Activated T-cell treated with anti-CD3 and anti-CD28 coated beads for 48 hours (primary cell): ENCODE measurements at places on chromosomes 3 and 15.

DNA sequence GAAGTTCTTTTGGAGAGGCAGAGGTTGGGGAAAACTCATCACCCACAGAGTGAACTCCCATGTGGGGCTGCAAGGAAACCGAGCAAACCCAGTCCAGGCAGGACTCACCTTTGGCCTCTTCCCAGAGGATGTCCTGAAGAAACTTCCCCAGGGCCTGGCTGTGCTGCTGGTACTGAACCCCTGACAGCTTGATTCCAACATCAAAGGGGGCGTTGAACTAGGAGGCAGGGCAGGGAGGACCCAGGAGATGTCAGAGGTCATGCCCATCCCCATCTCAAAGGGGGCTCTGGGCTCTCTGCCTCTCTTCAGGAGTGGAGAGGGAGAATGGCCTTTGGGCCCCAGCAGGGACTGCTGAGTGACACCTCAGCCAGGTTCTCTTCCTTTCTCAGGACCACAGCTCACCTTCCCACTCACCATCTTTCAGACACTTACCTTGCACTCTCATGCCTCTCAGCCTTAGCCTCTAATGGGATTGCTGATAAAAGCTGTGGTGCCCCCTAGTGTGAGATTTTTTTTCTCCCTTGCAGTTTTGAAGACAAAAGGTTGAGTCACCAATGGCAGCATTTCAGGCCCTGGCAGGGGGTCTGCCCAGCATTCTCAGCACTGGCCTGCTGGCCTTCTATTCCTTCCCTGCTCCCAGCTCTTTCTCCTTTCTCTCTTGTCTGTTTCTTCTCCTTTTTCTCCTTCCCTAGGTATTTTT, 6.0 kb downstream of the GHRL start:
- no peak for DNase-seq

GRCh38 chr3:154844863-154845262, 235.3 kb upstream of the MME start:
- no peak for DNase-seq

GRCh38 chr3:126606001-126606400, 47.3 kb upstream of the C3orf22 start:
- DNase-seq: no peak

DNA sequence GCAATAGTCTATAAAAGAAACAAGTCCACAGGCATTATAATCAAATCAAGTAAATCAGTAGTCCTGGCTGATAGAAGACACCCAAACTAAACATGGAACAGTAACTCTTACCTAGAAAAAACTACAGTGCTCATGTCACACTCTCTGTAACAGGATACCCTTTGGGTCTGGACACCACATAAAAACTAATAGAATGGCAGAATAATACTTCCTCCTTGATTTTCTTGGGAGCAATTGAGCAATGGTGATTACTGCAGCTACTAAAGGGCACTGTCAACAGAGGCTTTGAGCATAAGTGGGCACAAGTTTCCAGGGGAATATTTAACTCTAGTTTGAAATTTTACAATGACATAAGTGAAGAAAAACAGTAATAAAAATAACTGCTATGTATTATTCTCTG, 59.5 kb downstream of the GLB1 start:
- no peak for DNase-seq

- no peak for DNase-seq
Measured at GRCh38 chr15:91258415-91258759, 158.3 kb downstream of the SV2B start.

GRCh38 chr3:138673641-138674530, 65.3 kb downstream of the FAIM start:
- no peak for DNase-seq

- DNase-seq: peak; percentile 33
Measured at GRCh38 chr3:45546716-45547701, 47.5 kb upstream of the LIMD1 start.

DNA sequence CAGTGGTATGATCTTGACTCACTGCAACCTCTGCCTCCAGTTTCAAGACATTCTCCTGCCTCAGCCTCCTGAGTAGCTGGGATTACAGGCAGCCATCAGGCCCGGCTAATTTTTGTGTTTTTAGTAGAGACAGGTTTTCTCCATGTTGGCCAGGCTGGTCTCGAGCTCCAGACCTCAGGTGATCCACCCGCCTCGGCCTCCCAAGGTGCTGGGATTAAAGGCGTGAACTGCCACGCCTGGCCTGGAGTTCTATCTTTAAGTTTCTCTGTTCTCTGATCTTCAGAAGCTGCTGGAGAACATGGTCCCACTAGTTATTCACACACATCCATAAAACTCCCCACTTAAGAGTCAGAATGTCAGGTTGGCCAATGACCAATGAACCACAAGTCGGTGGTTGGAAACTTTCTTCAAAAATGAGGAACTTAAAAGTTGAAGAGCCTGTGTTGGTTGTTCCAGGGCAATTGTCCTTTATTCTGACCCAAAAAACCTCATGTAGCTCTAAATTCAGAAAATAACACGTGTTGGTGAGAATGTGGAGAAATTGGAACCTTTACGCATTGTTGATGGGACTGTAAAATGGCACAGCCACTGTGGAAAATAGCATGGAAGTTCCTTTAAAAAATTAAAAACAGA, 55.9 kb upstream of the PIK3CB start:
- DNase-seq: no peak

DNA sequence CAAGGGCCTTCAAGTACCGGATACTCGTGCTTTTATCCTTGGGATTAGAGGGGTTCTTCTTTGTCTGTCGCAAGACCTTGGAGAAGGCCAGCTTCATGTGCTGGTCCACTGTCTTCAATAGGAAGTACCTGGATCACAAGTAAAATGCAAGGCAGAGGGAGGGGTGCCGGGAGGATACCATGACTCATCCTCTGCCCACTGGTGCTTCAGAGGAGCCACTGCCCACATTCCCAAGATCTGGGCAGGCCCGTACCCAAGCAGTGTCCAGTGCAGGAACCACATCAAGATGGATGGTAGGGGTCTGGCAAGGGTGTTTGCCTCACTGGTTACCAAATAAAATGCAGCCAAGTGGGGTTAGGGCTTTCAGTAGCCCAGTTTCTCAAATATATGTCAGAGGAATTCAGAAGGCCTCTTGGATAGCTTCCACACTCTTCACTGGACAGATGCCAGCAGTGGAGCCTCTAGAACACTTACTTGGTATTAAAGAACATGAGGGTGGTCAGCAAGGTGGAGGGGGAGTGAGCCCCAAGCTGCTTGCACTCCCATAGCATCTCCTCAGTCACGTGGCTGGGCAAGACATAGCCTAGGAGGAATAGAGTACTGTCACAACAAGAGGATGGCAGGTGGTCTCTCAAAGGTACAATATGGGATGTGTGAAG, 3.6 kb upstream of the IMPDH2 start:
- DNase-seq: no peak

GRCh38 chr3:127914584-127914983, 448 bp upstream of the KBTBD12 start:
- DNase-seq: no peak

- no peak for DNase-seq
Measured at GRCh38 chr15:47620960-47621681, 96.2 kb upstream of the SEMA6D start.

GRCh38 chr15:66165856-66166255, 87.7 kb downstream of the MEGF11 start:
- DNase-seq: no peak

GRCh38 chr15:67331676-67332075, 77.1 kb downstream of the IQCH start:
- no peak for DNase-seq

DNA sequence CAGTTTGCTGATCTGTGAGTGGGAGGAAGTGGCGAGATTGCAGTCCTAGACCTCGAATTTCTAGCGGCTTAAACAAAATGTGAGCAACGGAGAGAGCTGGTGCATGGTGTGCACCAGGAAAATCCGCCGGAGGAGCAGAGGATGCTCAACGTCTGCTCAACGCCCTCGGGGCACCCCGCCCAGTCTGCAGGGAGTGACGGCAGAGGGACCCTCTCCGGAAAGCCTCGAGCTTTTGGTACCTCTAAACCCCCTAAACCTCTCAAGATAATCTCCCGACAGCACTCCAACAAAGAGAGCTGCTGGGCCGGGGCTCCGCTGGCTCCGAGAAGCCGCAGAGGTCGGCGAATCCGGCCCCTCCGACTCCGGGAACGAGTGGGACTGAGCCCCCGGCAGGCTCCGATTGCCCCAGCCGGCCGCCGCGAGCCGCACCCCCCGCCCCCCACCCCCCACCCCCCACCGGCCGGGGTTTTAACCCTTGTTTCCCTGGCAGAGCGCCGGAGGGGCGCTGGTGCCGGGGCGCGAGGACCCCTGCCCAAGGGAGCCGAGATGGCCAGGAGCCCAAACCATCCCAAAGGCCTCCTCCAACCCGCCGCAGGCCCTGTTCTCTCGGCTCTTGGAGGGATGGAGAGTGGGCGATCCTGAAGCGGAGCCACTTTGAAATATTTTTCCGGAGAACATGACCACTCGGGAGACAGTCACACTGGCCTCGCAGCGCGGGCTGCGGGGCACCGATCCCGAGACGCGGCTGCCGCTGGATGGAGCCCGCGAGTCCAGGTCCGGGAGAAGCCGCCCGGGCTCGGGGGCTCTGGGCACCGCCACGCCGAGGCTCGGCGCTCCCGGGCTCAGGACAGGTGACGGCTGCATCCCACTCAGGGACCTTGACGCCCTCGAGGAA, 1.5 kb downstream of the MEGF11 start:
- peak; percentile 54 for DNase-seq

DNA sequence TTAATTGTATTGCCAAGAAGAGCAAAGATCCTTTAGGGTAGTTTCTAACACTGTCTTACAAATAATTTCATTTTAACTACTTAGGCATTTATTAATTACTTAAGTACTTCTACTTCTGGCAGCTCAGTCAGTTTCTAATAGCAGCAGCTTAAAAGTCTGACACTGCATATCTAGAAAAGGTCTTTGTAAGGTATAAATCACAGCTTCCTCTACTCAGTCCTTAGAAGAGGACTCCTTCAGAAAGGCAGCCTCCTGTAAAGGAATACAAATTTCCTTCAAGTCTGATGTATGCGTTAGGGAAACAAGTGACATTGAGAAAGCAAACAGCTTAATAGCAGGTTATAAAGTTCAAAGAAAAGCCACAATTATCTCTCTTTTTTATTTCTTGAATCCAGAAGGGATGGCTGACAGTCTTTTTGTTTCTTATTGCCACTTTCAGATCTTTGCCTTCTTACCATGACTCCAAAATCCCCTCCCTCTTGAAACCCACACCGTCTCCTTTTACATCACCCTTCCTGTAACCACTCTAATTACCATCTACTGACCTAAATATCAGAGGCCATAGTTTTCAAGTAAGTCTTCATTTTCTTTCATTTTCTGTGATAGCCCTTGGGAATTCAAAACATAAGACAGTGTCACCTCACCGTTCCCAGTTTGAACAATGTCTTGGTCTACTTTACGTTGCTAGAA, 109.5 kb downstream of the CGGBP1 start:
- DNase-seq: no peak

DNA sequence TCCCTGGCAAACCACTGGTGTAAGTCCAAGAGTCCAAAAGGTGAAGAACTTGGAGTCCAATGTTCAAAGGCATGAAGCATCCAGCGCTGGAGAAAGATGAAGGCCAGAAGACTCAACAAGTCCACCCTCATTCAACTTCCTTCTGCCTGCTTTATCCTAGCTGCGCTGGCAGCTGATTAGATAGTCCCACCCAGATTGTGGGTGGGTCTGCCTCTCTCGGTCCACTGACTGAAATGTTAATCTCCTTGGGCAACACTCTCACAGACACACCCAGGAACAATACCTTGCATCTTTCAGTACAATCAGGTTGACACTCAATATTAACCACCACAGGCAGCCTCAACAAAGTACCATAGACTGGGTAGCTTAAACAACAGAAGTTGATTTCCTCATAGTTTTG, 245.9 kb upstream of the IGF1R start:
- no peak for DNase-seq

- DNase-seq: no peak
Measured at GRCh38 chr15:69885173-69885955, 212.4 kb downstream of the TLE3 start.

GRCh38 chr3:197505796-197506548, 49.8 kb downstream of the BDH1 start:
- DNase-seq: no peak

DNA sequence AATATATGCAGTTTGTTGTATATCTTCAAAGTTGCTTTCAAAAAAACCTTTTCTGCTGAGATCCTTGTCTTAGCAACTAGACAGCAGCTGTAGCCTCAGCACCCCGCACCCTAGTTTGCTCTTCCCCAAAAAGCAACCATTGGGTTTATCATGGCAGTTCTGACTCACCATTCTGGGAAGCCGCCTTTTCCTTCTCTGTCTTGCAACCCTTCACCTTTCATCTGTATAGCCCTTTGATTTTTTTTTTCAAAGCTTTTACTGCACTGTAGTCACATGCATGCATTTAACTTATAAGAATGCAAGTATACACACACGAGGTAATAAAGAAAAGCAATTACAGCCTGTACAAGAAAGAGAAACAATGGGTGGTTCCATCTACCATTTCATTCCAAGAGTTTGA, 65.1 kb upstream of the THBS1 start:
- DNase-seq: no peak

- no peak for DNase-seq
Measured at GRCh38 chr3:29693863-29694262, 413.0 kb downstream of the RBMS3 start.

- no peak for DNase-seq
Measured at GRCh38 chr3:158244274-158244673, 134.4 kb downstream of the RSRC1 start.

DNA sequence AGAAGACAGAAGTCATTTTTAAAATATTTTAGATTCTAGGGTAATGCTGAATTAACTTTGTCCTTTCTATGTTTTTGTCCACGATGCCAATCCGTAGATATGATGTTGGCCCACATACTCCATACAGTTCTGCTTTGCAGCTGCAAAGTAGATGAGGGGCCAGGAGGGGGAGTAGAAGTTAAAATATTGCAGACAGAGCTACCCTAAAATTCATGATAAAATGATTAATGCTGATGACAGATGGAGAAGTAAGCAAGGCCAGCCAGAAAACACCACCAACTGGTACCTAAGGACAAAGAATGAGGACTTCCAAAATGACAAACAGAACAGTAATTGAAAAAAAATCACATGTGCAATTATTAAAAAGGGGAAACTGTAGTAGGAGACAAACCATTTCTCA, 756.6 kb upstream of the ARPP21 start:
- DNase-seq: no peak

DNA sequence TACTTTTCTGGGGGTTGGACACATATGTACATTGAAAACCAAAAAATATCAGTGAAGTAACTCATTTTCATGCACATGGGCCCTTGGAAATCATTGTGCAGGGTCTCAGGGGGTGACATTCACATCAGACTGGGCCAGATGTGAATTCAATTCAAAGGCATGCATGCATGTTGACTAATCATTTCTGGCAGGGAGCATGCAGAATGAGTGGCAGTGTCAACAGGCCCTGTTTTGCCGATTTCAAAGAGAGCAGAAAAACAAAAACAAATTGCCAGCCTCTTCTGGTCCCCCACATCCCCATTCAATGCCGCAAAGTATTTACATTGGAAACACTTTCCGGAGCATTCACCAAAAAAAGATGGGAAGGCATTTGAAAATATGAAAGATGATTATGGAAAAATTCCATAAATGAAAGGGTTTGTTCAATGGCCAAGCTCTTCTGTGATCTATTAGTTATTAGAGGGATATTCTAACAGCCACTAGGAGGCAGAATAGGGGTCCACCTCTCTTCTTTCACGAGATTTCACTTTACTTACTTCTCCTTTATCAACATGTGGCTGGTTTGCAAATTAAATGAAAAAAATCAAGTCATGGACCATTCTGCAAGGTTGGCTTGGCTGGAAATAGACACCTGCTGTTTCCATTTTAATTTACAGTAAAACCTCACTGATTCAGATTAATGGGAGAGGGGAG, 119.9 kb upstream of the FEZF2 start:
- DNase-seq: no peak

- no peak for DNase-seq
Measured at GRCh38 chr3:192122832-192123594, 604.3 kb downstream of the FGF12 start.

- no peak for DNase-seq
Measured at GRCh38 chr3:58325525-58325992, 7.1 kb upstream of the PXK start.
